ENCODE measurements at places on chromosomes 16 and 17. TPM values are rescaled to one million over a fixed set of nuclear protein-coding genes. Genes with fewer than 3 reads are reported as not detected.
A peak's percentile ranks its signal among the peaks of the same experiment; 100 is the strongest.

GRCh38 chr17:82794781-82795482 is 43.1 kb downstream of the TBCD start:
- DNase-seq, result no peak

DNA sequence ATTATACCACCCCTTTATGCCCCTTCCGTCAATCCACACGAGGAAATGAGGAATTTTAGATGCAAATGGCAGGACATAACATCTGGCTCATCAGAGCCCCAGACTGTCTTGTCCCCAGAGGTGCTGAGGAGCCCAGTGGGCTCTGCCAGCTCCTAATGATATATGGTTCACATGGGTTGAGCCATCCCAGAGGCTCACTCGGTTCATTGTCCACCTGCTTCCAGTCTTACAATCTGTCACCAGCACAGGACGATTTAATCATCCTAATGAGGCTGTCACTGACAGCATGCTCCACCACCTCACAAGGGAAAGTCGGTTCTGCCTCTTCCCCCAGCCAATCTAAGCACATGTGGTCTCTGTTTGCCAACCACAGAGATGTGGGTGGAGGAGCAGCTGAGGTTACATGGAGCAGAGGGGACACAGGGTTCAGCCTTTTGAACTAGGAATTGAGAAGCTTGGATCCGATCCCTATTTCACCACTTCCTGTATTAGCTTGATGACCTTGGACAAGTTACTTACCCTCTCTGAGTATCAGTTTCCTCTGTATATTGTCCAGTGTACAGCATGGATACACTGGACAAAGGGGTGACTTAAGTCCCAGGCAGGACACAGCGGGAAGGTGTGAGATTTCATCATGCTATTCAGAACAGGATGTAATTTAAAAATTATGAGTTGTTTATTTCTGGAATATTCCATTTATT is 27.0 kb upstream of the DHX8 start:
- no peak for DNase-seq

- peak; percentile 45 for DNase-seq
Measured at GRCh38 chr17:8141045-8141444, 11.2 kb downstream of the PER1 start.

DNA sequence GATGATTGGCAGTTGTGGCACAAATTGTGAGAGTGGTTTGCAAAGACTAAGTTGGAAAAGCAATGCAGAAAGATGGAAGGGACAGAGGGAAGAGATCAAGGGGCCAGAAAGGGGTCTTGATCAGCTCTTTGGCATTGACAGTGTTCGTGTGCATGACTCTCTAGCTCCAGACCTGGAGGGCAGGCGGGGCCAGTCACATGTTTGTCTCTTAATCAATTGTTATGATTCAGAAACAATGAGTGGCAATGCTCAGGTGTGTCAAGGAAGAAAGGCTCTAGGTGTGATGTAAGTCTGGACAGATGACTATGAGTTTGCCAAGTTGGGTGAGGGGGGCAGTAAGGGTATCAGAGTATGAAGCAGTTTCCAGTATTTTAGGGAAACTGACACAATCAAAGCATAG is 32.1 kb downstream of the WSB1 start:
- DNase-seq, result no peak

GRCh38 chr16:72240466-72240865 is 68.5 kb upstream of the PMFBP1 start:
- DNase-seq, result no peak

DNA sequence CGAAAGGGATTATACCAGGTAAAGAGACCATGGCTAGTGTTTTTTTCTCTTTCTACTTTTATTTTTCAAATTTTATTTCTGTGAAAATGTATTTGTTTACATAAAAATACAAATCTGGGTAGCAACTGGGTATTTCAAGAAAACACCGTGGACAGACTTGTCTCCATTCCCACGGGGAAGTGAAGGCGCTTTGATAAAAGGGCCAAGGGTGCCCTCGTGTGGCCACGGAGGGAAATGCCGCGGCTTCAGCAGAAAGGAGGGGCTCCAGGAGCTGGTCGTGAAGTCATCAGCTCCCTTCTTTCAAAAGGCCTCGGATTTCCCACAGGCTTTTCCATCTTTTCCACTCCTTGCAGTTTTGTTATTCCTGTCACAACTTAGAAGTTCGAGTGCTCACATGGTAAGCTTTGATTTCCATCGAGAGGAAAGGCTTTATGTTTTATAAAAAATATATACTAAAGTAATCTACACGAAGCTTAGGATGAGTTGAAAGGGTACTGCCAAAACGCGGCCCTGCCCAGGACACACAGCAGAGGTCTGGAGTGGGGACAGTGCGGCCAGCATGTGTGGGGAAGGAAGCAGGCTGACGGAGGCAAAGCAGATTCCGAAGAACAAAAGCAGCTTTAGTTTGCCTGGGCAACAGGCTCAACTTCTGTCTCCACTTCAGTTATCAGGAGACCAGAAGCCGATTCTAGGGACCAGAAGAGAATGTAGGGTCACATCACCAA is 15.3 kb upstream of the MNT start:
- peak; percentile 89 for DNase-seq

GRCh38 chr16:72085002-72085401 is 8.4 kb downstream of the TXNL4B start:
- no peak for DNase-seq

DNA sequence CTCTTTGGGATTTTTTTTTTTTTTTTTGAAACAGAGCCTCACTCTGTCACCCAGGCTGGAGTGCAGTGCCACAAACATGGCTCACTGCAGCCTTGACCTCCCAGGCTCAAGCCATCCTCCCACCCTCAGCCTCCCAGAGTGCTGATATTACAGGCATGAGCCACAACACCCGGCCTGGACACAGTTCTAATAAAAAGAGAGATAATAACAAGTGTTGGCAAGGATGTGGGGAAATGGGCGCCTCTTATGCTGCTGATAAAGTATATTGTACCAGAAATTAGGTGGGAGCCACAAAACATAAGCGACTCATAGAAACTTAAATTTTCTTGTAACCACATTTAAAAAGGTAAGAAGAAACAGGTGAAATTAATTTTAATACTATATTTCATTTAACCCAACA is 50.4 kb upstream of the FA2H start:
- no peak for DNase-seq

GRCh38 chr17:37610971-37611370 is 1.8 kb upstream of the SYNRG start:
- no peak for DNase-seq

DNA sequence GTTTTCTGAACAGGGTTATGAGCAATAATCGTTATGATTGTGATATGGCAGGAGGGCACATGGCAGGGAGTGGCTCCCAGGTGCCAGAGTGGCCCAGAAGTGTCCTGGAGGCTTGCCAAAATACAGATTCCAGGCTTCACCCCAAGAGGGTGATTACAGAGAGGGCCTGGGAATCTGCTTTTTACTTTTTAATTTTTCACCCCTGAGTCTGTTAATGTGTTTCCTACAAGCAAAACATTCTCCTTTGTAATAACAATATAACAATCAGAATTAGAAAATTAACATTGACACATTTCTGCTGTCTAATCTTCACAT is 212.4 kb downstream of the SNX29 start:
- DNase-seq, result no peak

Gene TP53TG3B
- not detected for total RNA-seq

Gene TSR3
- total RNA-seq, result 43.7 TPM

Gene TBC1D3C
- total RNA-seq, result 13.5 TPM

Gene KRT36
- not detected for total RNA-seq

Gene SOCS7
- 20.8 TPM for total RNA-seq

Gene MAZ
- total RNA-seq, result 198 TPM

Gene IL17C
- 1.5 TPM for total RNA-seq
